ENCODE measurements at places on chromosomes 4 and X.

GRCh38 chr4:88949605-88950004 is 107.4 kb downstream of the FAM13A start:
- DNase-seq: no peak

GRCh38 chr4:2068566-2068965 is 9.4 kb downstream of the NAT8L start:
- DNase-seq: no peak

GRCh38 chr4:5200513-5200912 is 149.2 kb downstream of the STK32B start:
- no peak for DNase-seq

DNA sequence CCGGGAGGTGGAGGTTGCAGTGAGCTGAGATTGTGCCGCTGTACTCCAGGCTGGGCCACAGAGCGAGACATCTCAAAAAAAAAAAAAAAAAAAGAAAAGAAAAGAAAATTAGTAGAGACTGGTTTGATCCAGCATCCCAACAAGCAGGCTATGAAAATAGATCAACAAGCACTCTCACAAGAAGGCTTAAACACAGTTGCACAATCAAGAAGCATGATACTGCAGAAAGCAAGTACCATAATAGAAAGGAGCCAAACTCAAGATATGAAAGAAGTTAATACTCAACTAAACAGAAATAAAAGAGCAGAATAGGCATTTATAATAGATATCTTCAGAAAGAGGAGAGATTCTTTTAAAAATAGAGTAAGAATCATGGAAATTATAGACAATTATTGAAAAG is 10.6 kb downstream of the TLR6 start:
- DNase-seq: no peak

DNA sequence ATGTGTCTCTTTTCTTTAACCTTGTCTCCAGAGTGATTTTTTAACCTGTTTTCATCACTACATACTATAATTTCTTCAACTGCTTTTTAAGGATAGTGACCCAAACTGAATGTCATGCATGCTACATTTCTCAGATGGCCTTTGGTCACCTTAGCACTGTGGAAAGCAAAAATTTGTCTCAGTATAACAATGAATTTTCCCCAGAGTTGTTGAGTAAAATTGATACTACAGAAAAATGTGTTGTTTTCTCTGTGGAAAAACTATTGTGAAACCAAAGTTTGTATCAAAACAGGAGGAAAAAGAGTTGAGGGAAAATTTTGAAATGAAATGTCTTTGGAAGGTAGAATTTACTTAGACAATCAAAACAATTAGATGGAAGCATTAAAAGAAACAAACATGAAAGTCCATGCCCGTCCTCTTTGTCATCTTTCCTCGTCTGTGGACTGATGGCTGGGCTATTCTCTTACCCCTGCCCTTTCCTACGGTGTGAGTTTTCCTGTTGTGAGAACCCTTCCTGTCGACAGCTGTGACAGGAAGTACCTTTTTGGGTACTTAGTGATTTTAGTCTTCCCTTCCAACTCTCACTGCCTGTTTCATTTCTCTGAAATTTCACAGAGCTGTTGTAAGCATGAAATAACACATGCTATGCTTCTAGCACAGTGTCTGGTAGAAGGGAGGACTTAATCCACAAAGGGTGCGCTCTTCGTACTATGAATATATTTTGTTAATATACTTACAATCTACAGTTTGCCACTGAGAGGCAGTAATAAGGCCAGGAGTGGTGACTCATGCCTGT is 50.8 kb downstream of the LRP2BP start:
- no peak for DNase-seq

- DNase-seq: no peak
Measured at GRCh38 chr4:155819066-155819465, 47.0 kb downstream of the ASIC5 start.

Measured in glomerular endothelial cell (primary cell).